ENCODE measurements at places on chromosomes 7 and 10. TPM values are rescaled to one million over a fixed set of nuclear protein-coding genes. Genes with fewer than 3 reads are reported as not detected.

Gene FGFR2
- 18.8 TPM for total RNA-seq

Gene LMBR1
- 79.6 TPM for total RNA-seq

Gene ADIRF
- 25.3 TPM for total RNA-seq

Gene FAM25A
- total RNA-seq = 4.7 TPM

Gene DGKB
- not detected for total RNA-seq

Gene LIPJ
- total RNA-seq = not detected

Gene CFAP70
- 0.79 TPM for total RNA-seq

Gene MYH16
- total RNA-seq = 0.53 TPM

Gene PLPP4
- 0.13 TPM for total RNA-seq
